ENCODE measurements at places on chromosomes 13 and 19. TPM values are rescaled to one million over a fixed set of nuclear protein-coding genes. Genes with fewer than 3 reads are reported as not detected.

GRCh38 chr13:44618326-44618725, 42.2 kb upstream of the TSC22D1 start:
- no peak for DNase-seq

DNA sequence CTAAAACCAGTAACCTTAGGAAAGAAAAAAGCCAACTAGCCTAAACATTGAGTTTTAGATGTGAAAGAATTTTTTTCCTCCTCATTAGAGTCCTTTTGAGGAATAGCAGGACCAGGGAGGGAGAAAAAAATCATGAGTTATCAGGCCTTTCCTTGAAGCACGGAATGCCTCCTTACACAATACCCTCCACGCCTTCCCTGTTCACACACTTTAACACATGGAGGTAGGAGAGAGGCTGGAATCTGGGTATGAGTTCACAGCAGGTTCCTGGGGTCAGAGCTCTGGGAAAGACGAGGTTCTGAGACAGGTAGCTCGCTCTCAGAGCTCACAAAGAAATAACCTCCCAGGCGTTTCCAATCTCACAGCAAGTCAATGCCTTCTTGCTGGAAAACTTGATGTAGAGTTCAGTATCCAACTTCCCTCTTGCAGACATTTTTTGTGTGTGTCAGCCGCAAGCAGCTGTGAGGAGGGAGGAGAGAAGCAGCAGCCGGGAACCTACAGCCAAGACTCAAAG, 716 bp downstream of the ZNF573 start:
- DNase-seq = no peak

- DNase-seq = no peak
These were observed 7.2 kb upstream of the CCDC97 start for GRCh38 chr19:41302624-41303351.

DNA sequence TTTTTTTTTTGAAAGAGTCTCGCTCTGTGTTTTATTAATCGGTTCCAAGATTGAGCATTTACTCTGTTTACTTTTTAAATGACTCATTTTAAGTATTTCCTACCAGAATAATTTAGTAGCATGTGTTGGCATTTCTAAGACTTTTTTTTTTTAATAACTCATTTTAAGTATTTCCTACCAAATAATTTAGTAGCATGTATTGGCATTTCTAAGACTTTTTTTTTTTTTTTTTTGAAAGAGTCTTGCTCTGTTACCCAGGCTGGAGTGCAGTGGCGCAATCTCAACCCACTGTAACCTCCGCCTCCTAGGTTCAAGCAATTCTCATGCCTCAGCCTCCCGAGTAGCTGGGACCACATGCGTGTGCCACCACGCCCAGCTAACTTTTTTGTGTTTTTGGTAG, 13.1 kb downstream of the SETDB2 start:
- DNase-seq = no peak

DNA sequence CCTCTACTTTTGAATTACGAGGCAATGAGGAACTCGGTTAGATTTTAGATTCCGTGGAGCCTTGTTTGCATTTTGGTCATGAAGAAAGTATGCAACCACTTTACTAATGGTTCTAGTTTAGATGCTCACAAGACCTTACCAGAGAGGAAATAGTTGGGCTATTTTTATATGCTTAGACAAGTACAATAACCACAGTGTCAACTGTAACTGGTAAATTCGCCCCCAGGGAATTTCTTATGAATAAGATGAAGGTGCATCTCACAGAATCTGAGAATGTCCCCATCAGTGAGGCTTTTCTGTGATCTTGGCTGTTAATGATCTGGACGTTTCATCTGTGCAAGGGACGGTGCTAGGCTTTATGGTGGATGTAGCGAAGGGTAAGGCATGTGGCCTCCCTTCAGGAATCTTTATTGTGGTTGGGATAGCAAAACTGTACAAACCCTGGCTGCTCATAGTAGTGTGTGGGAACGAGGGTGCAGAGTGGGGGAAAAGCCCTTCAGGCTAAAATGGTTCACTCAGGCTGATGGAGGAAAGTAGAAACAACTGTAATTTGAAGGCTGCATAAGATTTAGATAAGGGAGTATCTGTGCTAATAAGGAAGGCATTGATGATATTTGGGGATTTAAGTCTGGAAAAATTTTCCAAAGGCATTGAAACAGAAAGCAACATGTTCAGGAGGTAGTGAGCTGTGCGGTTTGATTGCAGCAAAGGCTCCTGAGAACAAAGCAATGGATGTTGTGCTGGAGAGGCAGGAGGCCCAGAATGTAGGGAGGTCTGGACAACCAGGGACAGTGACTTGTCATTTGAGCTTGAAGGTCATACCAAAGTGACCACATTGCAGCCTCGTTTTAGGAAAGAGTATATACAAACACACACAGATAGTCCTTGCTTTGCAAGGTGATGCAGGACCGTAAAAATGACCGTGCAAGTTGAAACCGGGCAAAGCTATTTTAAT, 28.4 kb downstream of the UBAC2 start:
- no peak for DNase-seq

GRCh38 chr19:35755131-35755549, 1.7 kb downstream of the HSPB6 start:
- no peak for DNase-seq

DNA sequence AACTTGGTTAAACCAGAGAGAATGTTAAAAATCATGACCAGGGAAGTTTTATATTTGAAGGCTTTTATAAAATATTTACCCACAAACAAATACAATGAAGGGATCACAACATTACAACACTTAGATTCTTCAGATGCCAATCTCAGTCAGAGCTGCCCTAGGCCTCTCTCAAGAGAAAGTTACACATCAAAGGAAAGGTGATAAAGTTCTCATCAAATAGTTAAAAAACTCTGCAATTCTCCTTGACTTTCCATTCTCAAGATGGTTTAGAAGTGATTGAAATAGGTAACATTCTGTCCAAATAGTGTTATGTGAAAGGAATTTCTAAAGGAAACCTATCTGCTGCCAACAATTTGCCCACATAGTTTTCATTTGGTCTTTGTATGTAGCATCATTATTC, 1115.2 kb upstream of the MIR17HG start:
- DNase-seq = no peak

GRCh38 chr13:111949311-111949710, 117.6 kb upstream of the SOX1 start:
- no peak for DNase-seq

- DNase-seq = no peak
These were observed 221.9 kb downstream of the TSHZ3 start for GRCh38 chr19:31127134-31127967.

- no peak for DNase-seq
These were observed 476.2 kb downstream of the TSHZ3 start for GRCh38 chr19:30873003-30873402.

DNA sequence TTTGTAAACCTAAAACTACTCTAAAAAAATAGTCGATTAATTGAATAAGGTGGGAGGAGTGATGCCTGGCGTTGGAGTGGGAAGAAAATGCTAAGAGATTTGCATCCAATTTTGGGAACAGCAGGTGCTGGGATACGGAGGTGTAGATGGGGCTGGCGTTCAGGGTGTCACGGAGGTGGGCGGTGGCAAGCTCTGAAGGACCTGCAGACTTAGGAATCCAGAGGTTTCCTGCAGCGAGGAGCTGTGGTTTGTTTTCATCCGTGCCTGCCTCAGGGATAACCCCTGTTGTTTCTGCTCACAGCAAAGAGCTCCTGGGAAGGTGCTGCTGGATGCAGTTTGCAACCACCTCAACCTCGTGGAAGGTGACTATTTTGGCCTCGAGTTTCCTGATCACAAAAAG, 166.4 kb upstream of the RNF113B start:
- DNase-seq = no peak

GRCh38 chr13:44088411-44088810, 208.7 kb downstream of the LACC1 start:
- no peak for DNase-seq

- DNase-seq = no peak
These were observed 3.5 kb downstream of the KCNN4 start for GRCh38 chr19:43777163-43777695.

GRCh38 chr19:40733149-40733548, 16.2 kb downstream of the ITPKC start:
- no peak for DNase-seq

- DNase-seq = no peak
These were observed 1581.9 kb downstream of the EFNB2 start for GRCh38 chr13:104953588-104953987.

- peak; percentile 55 for DNase-seq
These were observed 81.1 kb downstream of the ZNF429 start for GRCh38 chr19:21586311-21587116.

GRCh38 chr13:25469169-25469525, 97.4 kb downstream of the ATP8A2 start:
- no peak for DNase-seq

DNA sequence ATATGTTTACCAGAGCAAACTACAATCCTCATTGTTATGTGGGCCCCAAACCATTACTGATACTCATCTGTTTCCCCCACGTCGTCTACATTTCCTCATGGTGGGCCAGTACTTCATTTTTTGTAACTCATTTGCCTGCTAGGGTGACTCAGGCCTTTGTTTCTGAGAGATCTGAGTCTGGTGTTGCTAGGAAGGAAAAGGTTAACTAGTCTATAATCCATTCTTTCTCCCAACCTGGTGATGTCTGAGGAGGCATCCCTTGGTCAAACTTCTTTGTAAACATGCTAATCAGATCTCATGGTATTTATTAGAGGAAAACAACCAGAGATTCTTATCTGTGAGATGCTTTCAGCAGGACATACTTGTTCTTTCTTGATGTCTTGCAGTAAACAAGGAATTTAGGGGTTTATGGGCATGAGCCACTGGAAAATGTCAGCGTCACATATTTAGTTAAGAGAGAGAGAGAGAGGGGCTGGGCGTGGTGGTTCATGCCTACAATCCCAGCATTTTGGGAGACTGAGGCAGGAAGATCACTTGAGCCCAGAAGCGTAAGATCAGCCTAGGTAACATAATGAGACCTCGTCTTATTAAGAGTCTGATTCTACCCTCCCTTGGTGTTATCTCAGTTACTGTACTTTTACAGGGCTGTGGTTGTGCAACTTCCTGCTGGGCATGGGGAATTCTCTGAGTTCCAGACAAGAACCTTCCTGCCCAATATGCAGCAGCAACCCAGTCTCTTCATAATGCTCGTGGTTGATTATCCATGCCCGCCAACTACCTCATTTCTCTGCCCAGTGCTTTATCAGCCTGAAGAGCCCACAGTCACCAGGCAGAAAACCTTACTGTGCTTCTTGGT, 9.7 kb upstream of the DPRX start:
- DNase-seq = no peak

DNA sequence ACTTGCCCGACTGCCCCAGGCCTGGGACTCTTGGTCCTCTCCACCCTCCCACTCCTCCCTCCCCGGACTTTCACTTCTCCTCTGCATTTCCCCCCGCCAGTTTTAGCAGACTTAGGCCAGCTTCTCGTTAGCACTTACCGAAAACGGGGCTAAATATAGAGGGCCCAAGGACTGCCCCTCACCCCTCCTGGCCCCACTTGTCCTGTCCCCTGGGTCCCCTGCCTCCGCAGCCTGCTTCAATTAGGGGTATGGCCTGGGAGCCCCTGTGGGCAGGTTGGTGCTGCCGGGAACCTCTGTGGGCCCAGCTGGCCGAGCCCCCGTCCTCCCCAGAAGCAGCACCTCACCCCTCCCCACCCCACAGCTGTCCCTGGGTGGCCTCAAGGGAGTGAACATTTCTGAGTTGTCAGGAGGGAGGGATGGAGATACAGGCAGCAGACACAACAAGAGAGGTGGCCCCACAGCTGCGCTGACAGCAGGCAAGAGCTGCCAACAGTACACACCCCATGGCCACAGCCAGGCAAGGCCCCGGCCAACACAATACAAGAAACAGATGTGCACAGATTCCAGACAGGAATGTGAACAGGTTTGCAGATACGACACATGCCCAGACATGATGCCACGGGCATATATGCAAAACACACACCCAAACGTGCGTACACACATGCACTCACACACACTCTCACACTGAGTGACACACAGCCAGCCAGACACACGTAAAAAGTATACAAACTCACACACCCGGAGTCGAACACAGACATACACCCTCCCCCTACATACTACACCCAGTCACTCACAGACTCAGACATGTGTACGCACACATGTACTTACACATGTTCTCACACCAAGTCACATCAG, 2.6 kb downstream of the POU2F2 start:
- DNase-seq = peak; percentile 67

DNA sequence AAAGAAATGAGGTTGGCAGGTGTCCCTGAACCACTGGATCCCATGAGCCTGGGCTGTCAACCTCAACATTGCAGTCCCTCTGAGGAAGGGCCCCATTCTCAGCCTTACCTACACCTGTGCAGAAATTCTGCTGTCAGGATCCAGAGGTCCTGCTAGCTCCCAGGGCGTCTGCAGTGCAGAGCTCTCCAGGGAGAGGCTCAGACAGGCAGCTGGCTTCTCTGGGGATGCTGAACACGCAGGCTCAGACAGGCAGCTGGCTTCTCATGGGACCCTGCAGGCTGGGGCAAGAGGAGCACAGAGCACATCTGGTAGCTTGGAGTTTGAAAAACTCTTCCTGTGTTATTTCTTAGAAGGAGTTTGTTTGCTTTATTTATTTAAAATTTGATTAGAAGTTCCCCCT, 50.9 kb downstream of the TMEM255B start:
- DNase-seq = no peak

GRCh38 chr19:2330632-2331284, 2.3 kb downstream of the SPPL2B start:
- DNase-seq = no peak

- no peak for DNase-seq
These were observed 29.0 kb downstream of the TNFSF11 start for GRCh38 chr13:42602906-42603305.

GRCh38 chr13:36673838-36674326, at the start of gene SERTM1:
TSS of gene SERTM1 (plus strand) at chr13:36674020. CDS start at chr13:36695079, 21,059 bp downstream.
- DNase-seq = peak; percentile 85

GRCh38 chr13:76461999-76462398, 424.2 kb downstream of the KCTD12 start:
- DNase-seq = no peak

Gene LMTK3
- total RNA-seq = 36.3 TPM

Gene FGF21
- not detected for total RNA-seq

Gene CYP4F3
- total RNA-seq = not detected

Gene CRX
- total RNA-seq = not detected

Gene POU2F2
- total RNA-seq = 53.4 TPM

Gene CGB2
- not detected for total RNA-seq

Gene C2CD4C
- 9.6 TPM for total RNA-seq

Gene SPACA4
- total RNA-seq = not detected

Gene RASGRP4
- total RNA-seq = not detected

Gene ZIK1
- 21.5 TPM for total RNA-seq

Gene KRTDAP
- total RNA-seq = not detected

Gene SERPINE3
- not detected for total RNA-seq

Gene WDR87
- total RNA-seq = not detected

Gene LYPD5
- not detected for total RNA-seq
